ENCODE measurements at places on chromosomes 4 and X.

- no peak for DNase-seq
These were observed 396.6 kb upstream of the RPS6KA3 start for GRCh38 chrX:20663336-20663735.

DNA sequence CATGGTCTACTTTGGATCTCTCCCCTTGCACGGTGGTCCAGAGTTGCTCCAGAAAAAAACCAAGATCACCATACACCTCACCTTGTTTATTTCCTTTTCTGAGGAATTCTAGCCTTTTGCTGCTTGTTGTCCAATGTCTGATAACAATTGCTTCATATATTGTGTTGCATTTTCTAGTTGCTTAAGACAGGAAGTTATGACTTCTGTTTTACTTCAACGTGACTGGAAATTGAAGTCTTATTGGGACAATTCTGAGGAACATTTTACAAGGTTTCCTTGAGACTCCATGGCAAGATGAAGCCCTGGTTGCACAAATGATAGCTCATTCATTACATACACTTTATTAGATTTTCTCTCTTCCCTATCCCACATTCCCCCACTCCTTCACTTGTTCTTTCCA is 5.2 kb downstream of the CXCL1 start:
- DNase-seq: no peak

DNA sequence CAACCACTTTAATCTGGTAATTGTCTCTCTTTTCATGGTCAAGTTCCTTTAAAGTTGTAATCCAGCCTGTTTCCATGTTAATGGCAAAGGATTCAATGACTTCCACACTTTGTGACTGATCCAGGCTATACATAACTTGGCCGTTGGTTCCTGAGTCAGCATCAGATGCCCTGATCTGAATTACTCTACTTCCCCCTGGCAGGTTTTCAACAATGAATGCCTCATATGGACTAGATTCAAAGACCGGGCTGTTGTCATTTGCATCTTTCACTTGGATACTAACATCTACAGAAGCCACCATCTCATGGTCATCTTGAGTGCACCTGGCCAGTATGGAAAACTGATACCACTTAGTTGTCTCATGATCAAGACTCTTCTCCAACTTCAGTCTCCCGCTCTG is 62.6 kb upstream of the MTNR1A start:
- DNase-seq: no peak

- no peak for DNase-seq
These were observed 9.3 kb upstream of the CPE start for GRCh38 chr4:165369522-165369921.

DNA sequence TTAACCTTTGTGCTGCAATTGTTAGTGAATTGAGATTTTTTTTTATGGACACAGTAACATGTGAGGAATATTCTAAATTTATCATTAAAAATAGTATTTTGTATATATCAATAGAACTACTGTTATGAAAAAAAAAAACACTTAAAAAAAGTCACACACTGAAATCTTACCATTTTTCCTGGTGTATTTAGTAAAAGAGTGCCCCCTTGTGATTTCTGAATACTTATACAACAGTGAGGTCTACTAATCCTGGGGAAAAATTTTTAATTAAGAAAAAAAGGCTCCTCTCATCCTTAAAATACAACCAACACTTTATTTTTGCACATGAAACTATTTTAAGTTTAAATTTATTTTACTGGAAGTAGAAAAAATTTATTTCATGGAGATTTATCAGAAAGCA is 56.4 kb upstream of the SPOCK3 start:
- peak; percentile 7 for DNase-seq

GRCh38 chr4:139666735-139667281 is 1.2 kb downstream of the MGST2 start:
- no peak for DNase-seq

DNA sequence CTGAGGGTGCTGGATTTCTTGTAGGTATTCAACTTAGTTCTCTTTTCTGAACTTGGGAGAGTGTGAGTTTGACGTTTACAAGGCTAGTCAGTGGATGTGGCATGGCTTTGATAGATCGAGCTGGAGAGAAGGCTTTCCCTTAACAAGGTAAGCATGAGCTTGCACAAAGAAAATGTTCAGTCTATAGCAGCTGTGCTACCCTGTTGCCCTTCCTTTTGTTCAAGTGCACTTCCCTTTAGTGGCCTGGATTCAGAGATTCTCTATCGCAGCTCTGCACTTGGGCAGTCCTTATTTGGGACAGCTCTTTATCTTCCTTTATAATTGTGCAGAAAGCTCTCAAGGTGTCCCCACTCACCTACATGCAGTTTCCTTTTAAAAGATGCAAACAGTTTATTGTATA is 198.0 kb downstream of the ARHGAP24 start:
- DNase-seq: no peak

GRCh38 chr4:576991-577498 is 950 bp upstream of the TMEM271 start:
- no peak for DNase-seq

DNA sequence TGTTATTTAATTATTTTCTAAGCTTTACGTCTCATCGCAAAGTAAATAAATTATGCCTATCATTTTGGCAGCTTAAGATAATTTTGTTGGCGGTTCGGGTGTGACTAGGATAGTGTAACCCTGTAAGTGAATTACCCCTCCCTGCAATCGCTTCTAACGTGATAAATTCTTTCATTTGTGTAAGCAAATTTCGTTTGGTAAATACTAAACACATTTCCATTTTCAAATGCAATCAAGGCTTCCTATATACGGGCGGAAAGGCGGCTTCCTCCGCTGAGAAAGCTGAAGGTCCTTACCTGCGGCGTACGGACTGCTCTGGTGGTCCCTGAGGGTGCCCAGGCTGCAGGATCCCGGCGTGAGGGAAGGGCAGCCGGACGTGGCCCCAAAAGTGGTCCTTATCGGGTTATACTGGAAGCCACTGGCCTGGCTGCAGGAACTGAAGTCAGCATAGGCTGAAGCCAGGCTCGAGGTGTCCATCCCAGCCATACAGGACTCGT is 403 bp downstream of the PHOX2B start:
- no peak for DNase-seq

DNA sequence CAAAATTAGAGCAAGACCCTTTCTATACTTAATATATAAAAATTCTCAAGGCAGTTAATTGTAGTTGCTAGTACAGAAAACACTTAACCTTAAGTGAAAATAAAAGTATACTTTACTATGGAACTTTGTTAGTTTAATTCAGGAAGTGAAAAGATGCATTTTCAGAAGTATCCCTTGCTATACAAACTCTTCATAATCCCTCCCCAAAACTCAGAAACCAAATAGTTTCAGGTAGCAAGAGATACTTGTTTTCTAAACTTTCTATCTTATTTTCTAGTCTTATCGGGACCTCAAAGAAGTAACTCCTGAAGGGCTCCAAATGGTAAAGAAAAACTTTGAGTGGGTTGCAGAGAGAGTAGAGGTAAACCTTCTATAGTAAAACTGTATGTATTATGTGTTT is 14.3 kb downstream of the PAICS start:
- DNase-seq: no peak

GRCh38 chr4:171719691-171720090 is 93.5 kb upstream of the GALNTL6 start:
- DNase-seq: no peak

- DNase-seq: no peak
These were observed 31.4 kb upstream of the XAGE2 start for GRCh38 chrX:52337410-52337809.

DNA sequence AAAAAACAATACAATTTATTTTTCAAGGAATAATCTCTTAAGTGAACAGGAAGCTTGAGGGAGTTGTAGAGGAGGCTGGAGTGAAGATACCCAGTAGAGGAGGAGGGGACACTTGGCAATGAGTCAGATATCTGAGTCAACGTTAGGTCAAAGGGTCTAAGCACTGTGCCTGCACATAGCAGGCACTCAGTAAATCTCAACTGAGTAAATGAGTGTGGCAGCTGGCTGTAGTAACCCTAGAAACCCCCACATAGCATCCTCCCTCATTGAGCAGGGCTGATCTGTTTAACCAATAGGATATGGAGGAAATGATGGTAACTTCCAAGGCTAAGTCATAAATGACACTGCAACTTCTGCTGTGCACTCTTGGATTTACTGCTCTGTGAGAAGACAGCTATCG is 186.0 kb upstream of the FAM241A start:
- no peak for DNase-seq

GRCh38 chr4:105569057-105569865 is 16.8 kb downstream of the ARHGEF38 start:
- no peak for DNase-seq

DNA sequence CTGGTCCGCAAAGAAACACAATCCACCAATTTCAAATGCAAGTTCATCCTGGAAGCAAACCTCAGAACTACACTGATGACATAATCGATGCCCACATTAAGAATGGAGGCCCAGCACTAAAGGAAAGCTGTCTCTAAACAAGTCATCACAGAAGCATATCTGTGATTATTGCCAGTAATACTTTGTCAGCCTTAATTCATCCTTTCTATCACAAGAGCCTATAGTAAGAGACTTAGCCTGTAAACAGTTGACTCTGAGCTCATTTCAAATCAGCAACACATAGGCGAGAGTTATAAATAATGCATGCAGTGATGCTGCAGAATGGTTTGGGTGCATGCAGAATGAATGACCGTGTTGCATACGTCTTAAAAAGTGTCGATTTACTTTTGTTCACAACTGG is 105.9 kb upstream of the ZFP42 start:
- no peak for DNase-seq

GRCh38 chr4:181213551-181213950 is 1029.7 kb upstream of the TENM3 start:
- no peak for DNase-seq

- no peak for DNase-seq
These were observed 146.6 kb upstream of the TBL1X start for GRCh38 chrX:9318213-9318612.

GRCh38 chr4:118909173-118909956 is 20.7 kb downstream of the SYNPO2 start:
- DNase-seq: no peak

DNA sequence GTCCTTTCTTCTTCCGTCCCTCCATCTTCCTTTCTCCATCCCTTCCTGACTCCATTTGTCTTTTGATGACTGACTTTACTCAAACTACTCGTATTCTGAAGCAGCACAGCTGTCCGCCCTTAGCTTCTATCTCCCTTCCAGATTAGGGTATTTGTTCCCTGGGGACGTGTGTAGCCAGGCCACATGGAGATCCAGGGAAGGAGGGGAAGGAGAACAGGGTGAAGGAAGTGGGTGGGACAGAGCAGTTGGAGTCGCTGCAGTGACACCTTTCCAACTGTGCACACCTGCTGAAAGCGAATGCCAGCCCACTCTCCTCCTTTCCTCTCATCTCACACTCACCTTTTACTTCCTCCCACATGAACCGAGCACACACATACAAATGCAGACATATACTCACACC is 323.8 kb downstream of the DCTD start:
- no peak for DNase-seq

DNA sequence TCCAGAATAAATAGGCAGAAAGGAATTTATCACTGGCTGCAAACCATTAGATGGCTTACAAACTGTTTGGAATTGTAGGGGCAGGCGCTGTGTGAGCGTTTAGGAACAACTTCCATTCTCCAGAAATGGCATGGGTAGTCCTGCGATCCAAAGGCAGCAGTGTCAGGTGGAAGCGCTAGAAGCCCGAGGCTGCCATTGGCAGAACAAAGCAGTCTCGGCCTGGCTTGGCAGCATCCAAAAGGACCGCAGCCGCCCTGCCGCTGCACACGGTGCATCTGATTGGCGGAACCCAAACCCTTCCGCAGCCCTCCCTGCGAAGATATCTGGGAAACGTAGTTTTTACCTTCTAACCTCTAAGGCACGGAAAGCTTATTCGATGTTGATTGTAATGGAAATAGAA is 23.6 kb upstream of the YTHDC1 start:
- DNase-seq: no peak

DNA sequence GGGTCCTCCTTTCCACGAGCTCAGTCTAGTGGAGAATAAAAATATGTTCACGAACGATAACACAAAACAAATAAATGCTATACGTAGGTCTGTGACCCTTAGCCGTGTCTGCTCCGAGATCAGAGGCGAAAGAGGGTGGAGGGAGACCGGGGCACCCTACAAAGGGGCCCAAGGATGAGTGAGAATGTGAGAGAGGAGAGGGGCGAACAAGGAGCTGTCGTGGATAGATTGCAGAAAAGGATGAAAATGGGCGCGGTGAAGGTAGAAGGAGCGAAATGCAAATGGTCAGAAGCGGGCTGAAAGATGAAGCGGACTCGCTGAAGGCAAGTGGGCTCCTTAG is 6.2 kb upstream of the ZBTB33 start:
- DNase-seq: no peak

- DNase-seq: no peak
These were observed 11.5 kb downstream of the SLAIN2 start for GRCh38 chr4:48352793-48353192.

- no peak for DNase-seq
These were observed 48.0 kb upstream of the NAP1L5 start for GRCh38 chr4:88745581-88746163.

DNA sequence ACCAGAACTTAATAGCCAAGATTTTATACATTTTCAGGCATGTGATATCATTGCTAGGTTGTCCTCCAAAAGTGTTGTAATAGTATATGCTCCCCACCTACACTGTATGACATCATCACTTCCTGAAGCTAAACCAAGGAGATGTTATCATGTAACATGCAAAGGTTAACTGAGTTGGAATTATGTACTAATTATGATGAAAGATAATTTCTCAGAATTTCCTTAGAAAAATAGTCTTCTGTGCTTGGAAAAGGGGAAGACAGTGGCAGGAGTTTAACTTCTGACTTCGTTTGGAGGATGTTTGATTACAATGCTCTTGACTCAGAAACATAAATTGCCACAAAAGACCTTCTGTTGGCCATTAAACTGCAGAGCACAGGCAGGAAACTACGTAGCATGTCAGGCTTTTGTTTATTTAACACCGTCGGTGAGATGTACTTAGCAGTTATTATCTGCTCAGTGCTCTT is 83.6 kb upstream of the GUCY1A1 start:
- no peak for DNase-seq

GRCh38 chr4:65917486-65917885 is 247.2 kb upstream of the EPHA5 start:
- no peak for DNase-seq

DNA sequence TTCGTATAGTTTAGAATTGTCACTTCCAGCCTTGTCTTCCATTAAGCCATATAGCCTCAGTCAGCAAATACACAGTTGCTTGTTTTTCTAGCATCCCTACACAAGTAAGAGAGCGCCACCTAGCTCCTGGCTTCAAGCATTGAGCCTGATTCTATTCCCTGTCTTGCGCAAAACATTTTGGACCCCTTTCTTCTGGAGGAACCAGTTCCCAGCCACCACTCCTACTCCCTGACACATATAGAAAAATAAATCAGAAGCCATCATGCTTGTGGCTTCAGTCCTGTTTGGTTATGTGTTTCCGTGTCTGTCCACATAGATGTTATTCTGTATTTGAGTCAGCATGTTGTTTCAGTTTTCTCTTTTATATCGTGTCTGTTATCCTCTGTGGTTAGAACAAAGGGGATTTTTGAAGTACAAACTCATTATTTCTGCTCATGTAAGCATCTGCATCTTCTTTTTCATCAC is 59.9 kb downstream of the GK start:
- peak; percentile 30 for DNase-seq

- DNase-seq: no peak
These were observed 11.2 kb upstream of the SCRG1 start for GRCh38 chr4:173410079-173410478.

Data from NCI-H1694 treated with DMSO at 0.1 percent for 48 hours (cell line).